T-helper 22 cell (primary cell): ENCODE measurements at places on chromosomes 3 and 15.

DNA sequence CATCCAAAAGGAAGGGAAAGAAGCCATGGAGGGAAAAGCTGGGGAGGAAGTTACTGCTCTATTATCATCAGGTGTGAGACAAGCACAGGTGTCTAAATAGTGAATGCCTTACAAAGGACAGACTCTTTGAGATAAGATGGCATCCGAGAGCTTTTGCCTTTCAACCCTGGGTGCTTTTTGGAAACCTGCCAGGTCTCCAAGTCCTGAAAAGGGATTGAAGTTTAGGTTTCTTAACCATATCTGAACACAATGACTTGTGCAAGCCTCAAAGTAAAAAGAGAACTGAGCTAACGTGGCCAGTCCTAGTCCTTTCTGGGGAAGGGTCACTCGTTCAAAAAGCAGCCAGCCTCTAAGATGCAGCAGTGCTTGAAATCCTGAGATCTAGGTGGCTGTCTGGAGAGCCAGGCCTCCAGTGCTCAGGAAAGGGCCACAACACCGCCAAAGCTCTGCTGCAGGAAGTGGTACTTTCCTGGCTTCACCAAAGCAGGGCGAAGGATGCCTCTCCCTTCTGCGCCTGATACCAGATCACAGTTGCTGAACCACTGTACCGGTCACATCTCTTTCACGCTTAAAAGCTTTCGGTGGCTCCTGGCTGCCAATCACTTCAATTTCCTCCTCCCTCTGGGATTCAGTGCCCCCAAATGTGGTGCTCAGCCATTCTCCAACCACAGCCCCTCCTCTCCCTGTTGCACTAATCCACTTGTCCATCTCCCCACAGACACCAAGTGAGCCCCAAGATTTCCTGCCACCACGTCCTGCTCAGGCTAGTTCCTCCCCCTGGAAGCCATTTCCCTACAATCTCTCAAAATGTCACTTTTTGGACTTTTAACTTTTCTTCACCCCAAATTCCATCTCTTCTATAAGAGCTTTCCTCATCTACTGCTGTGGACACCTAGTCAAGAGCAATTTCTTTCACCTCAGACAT, 104.1 kb upstream of the LPP start:
- peak; percentile 8 for DNase-seq

- no peak for DNase-seq
Observed at GRCh38 chr3:32551087-32551486, 19.6 kb downstream of the DYNC1LI1 start.

- DNase-seq = peak; percentile 49
Observed at GRCh38 chr3:186930143-186930640, at the start of gene ST6GAL1. Gene ST6GAL1, plus strand, starts transcription at chr3:186930526. Its CDS starts 112,178 bp downstream, at chr3:187042704.

GRCh38 chr3:60645801-60646200, 605.5 kb downstream of the FHIT start:
- no peak for DNase-seq

GRCh38 chr3:94441494-94441847, 378.6 kb downstream of the NSUN3 start:
- DNase-seq = no peak

- no peak for DNase-seq
Observed at GRCh38 chr15:81216422-81216821, 19.7 kb downstream of the IL16 start.

GRCh38 chr15:81889485-81889881, 156.3 kb downstream of the MEX3B start:
- no peak for DNase-seq

DNA sequence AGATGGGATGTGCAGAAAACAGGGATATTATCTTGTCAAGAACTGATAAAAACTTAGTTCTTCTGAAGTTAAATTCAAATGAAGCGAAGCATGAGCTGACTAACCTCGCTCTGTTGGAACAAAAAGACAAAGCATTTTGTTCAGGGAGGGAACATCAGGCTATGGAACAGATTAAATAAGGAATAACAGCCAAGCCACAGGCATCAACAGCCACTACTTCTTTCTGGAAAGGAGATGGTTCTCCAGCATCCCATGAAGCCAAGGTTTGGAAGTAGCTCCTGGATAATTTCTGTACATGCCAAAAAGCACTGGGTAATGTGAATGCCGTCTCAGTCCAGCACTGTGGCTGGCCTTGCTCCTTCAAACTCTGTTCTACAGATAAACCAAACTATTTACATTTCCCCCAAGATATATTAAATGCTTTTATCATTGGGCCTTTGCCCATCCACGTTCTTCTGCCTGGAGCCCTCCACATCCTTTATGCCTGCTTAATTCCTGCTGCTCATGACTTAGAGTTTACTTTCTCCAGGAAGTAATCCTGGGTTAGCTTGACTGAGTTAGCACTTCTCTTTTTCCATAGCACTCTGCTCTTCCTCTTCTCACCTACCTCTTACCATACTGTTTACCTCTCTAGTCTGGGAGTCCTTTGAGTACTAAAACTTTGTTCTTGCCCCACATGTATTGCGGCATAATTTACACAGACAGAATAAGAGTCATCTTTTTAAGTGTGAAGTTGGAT, 232.0 kb downstream of the CLSTN2 start:
- no peak for DNase-seq

DNA sequence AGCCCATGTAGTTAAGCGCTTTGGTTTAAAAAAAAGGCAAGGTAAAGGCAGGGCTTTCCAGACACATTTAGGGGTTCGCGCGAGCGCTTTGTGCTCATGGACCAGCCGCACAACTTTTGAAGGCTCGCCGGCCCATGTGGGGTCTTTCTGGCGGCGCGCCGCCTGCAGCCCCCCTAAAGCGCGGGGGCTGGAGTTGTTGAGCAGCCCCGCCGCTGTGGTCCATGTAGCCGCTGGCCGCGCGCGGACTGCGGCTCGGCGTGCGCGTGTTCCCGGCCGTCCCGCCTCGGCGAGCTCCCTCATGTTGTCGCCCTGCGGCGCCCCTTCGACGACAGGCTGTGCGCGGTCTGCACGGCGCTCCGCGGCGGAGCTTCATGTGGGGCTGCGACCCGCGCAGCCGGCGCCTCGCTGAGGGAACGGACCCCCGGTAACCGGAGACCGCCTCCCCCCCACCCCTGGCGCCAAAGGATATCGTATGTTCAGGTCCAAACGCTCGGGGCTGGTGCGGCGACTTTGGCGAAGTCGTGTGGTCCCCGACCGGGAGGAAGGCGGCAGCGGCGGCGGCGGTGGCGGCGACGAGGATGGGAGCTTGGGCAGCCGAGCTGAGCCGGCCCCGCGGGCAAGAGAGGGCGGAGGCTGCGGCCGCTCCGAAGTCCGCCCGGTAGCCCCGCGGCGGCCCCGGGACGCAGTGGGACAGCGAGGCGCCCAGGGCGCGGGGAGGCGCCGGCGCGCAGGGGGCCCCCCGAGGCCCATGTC, 927 bp downstream of the SMAD6 start:
- no peak for DNase-seq

DNA sequence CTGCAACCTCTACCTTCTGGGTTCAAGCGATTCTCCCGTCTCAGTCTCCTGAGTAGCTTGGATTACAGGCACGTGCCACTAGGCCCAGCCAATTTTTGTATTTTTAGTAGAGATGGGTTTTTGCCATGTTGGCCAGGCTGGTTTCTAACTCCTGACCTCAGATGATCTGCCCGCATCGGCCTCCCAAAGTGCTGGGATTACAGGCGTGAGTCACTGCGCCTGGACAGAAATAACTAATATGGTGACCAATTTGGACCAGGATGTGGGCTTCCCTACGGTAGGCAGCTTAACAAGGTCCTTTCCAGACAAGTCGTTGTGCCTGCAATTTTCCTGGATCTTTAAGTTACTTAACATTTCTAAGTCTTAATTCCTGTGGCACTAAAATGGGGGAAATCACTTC, 14.8 kb downstream of the WDR53 start:
- no peak for DNase-seq

- DNase-seq = no peak
Observed at GRCh38 chr15:71385026-71385425, 269.8 kb downstream of the THSD4 start.

GRCh38 chr3:190266913-190267290, 55.3 kb downstream of the CLDN1 start:
- no peak for DNase-seq

- peak; percentile 25 for DNase-seq
Observed at GRCh38 chr3:5188419-5189221, 1.1 kb downstream of the EDEM1 start.

GRCh38 chr3:3356846-3357245, 177.4 kb upstream of the CRBN start:
- DNase-seq = no peak

GRCh38 chr3:184738982-184739381, 27.1 kb upstream of the MAGEF1 start:
- DNase-seq = no peak

DNA sequence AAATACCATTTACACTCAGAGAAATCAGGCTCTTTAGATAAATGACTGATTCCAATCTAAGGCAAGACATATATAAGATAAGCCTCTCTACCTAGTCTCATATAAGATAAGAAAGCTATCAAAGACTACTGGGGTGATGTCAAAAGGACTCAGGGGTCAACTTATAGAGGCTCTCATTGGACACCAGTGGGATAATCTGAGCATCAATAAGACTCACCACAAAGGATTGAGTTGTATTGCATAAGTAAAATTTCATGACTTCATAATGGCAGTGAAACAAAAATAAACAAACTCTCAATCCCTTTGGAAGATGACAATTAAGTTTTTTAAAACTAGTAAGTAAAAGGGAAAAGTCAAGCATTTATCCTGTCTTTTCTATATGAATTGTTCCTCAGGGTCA, 317.8 kb downstream of the SHQ1 start:
- DNase-seq = no peak

DNA sequence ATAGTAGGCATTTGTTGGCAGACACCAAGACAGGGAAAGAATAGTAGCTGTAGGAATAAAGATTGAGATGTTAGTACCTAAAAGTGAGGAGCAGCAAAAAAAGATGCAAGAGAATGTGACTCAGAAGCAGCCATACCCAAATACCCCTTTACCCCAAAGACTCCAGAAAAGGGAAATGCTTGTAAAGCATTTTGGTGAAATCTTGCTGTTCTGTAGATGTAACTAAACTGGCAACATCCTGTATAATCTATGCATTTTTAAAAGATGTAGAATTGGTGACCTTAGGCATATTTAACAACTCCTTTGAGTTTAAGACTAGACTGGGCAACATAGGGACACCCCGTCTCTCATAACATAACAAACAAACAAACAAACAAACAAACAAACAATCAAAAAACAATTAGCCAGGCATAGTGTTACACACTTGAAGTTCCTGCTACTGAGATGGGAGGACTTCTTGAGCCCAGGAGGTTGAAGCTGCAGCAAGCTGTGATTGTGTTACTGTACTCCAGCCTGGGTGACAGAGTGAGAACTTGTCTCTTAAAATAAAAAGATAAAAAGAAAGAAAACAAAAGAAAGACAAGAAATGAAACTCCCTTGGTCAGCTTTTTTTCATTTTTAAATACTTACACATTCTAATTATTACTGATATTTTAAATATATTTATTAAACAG, 361.5 kb upstream of the KCNH8 start:
- no peak for DNase-seq

DNA sequence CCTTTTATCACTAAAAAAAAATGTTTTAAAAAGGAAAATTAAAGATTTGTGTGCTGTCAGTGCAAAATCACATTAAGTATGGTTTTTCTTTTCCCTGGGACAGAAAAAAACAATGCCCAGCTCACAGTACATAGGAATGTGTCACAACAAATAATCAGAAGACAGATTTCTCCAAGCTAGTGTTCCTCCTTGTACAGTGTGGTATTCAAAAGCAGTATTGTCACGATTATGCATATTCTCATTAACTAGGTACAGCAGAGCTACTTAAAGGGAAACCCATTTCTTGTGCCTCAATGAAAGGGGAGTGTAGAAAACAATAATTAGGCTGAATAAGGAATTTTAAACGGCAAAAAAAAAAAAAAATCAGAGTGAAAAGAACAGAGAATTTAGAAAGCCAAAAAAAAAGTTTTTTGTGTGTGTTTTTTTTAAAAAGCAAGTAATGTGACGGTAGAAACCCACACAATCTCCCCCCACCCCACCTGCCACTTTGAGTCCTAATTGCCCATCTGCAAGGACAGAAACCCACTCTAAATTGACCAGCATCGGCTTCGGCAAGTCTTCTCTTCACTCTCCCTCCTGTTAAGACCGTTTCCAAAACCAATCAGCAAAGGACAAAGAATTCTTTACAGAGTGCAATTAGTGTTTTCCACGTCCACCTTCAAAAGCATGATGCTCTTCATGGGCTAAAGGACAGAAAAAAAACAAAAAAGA, 41.0 kb downstream of the EIF4E3 start:
- no peak for DNase-seq

DNA sequence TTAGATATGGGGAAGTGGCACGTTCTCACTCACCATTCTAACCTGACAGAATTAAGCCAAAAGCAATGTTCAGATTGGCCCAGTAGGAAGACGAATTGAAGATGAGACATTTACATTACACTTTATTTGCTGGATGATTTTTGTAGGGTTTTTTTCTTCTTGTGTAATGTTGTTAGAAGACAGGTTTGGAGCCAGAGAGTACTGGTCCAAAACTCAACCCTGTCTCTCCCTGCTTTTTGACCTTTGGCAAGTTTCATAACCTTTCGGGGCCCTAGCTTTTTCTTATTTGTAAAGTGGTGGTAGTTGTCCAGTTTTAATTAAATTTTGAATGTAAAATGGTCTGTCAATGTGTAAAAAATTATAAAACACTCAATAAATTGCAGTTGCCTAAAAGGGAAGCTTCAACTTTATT, 29.5 kb downstream of the PDE8A start:
- no peak for DNase-seq
